ENCODE measurements at places on chromosomes 5 and 9.

DNA sequence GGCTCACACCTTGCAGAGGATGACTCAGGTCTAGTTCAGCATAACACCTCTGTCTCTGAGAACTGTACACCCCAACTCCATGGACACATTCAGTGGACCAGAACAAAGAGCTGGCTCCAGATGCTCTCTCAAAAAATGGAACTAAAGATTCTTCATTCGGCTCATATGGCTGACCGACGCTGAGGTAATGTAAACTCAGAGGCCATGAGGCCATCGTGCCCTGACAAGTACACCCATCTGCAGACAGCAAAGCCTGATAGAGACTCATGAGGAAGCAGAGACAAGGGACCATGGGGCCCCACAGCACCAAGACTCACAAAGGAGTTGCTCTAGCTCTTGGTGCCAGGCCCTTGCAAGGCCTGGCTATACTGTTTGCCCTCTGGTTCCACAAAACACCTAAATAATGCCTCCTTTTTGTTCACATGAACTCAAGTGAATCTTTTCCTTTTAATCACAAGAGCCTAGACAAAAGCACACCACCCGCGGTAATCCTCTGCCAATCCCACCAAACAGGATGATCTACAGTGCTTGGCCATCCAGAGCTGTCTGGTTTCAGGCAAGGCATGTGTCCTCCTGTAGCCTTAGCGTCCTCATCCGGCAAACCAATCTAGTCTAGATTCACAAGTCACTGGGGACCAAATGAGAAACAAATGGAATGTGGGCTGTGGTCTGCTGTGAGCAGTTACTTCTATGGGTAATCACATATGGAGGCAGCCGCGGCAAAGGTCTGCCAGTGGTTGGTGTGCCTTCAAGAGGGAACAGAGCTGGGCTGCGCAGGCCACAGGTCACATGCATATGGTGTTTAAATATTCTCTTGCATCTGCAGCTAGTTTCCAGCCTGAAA lies 22.7 kb downstream of the MED27 start:
- DNase-seq = no peak

- no peak for DNase-seq
Measured at GRCh38 chr5:122262103-122262502, 49.9 kb upstream of the SNCAIP start.

DNA sequence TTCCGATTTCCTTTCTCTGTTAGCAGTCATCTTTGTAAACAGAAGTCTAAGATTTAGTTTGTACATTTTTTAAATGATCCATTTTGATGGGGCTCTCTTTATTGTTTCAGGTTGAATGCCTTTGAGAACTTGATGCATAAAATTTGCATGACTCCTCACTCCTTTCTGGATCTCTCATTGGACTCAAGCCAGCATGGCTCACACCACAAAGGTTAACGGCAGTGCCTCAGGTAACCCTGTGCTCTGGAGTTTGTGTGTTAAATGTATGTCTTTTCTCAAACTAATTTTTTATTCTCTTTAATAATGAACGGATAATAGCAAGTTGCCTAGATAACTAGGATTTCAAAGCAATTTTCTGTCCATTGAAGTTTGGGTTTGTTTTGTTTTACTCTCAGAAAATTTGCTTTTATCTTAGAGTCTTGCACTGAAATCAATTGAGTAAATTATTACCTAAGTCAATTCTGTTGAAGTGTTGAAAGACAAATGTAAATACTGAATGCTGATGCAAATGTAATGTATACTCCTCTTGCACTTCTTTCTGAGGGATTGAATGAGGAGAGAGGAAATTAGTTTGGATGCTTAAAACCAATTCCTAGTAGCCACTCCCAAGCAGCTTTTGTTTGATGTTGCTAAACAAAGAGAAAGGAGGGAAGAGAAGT lies 164.6 kb upstream of the DMRT1 start:
- no peak for DNase-seq

DNA sequence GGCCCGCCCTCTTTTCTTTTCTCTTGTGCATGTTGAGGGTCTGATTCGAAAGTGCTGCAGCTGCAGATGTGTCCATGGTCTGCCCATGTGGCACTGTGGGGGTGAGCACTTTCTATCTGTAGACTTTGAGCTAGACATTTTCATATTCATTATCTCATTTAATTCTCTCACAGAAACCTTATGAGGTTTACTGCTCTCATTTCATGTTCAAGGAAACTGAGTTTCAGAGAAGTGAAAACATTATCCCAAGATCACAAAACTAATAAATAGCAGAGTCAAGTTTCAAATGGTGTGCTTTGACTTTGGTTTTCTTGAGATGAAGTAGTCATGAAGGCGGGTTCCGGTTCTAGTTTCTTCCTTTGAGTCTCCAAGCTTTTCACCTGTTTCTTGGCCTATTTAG lies 536.5 kb upstream of the ZNF462 start:
- DNase-seq = no peak

DNA sequence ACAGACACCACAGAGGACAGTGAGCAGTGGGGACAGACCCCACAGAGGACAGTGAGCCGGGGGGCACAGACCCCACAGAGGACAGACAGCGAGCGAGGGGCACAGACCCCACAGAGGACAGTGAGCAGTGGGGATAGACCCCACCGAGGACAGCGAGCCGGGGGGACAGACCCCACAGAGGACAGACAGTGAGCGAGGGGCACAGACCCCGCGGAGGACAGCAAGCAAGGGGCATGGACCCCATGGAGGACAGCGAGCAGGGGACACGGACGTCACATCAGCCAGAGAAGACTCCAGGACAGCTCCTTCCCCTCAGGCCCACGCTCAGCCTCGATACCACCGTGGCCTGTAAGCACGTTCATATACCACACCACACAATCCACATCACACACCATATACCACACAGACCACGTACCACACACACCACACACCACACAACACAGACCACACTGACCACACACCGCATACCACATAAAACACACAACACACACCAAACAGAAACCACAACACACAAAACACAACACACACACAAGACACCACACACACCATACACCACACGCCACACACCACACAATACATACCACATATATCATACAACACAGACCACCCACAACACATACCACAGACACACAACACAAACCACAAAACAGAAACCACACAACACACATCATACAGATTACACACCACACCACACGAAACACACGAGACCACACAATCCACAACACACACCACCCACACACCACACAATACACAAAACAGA lies 5.2 kb upstream of the ZDHHC11 start:
- DNase-seq = no peak

GRCh38 chr5:129063483-129064113 lies 31.0 kb upstream of the ISOC1 start:
- DNase-seq = no peak

GRCh38 chr5:140298183-140298601 lies 4.7 kb downstream of the PFDN1 start:
- no peak for DNase-seq

GRCh38 chr5:153624451-153624765 lies 133.9 kb downstream of the GRIA1 start:
- DNase-seq = no peak

GRCh38 chr5:52007230-52007858 lies 624.1 kb downstream of the ISL1 start:
- DNase-seq = peak; percentile 66

GRCh38 chr5:170302653-170303501 lies 5.3 kb upstream of the LCP2 start:
- DNase-seq = no peak

DNA sequence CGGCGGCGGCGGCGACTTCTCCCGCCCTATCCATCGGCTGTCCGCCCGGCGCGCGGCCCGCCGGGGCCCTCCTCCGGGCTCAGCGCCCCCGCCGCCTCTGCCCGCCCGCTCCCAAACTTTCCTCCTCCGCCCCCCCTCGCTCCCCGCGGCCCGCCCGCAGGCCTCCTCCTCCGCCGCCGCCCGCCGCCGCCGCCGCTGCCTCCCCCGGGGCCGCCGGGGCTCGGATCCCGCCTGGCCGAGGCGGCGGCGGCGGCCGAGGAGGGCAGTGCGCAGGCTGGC lies 460 bp upstream of the PBX3 start:
- DNase-seq = no peak

- no peak for DNase-seq
Measured at GRCh38 chr9:96523374-96523773, 73.4 kb downstream of the HABP4 start.

DNA sequence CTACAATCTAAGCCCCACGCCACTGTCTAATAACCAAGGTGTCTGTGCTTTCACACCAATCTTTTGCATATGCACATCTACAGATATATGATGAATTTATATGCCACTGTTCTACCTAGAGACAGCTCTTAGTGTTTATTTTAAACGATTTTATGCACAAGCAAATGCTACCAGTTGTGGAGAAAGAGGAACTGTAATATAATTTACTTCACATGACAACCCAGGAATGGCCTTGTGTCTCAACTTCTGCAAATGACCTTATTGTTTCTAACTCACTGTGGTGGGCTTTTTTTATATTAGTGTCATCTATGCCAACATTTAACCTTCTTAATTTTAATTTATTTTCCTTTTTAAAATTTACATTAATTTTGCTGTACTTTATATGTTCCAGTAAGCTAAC lies 531.1 kb upstream of the TLE4 start:
- DNase-seq = no peak

- DNase-seq = no peak
Measured at GRCh38 chr5:59745415-59745863, 148.1 kb downstream of the PDE4D start.

DNA sequence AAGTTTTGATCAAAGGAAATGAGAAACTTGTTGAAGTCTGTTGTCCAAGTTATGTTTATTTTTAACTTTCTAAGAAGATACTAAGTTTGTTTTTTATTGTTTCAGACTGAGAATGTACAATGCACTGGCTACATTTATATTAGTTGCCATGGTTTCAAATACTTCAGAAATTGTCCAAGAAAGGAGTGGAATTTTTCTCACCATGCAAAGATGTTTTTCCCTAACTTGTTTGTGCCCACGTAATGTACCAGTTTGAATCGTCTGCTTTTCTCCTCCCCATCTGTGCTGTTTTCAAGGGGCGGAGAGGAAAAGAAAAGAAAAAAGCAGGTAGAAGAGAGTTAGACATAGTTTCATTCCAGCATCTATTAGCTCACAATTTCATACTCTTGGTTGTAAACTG lies 407.0 kb downstream of the KCTD16 start:
- no peak for DNase-seq

DNA sequence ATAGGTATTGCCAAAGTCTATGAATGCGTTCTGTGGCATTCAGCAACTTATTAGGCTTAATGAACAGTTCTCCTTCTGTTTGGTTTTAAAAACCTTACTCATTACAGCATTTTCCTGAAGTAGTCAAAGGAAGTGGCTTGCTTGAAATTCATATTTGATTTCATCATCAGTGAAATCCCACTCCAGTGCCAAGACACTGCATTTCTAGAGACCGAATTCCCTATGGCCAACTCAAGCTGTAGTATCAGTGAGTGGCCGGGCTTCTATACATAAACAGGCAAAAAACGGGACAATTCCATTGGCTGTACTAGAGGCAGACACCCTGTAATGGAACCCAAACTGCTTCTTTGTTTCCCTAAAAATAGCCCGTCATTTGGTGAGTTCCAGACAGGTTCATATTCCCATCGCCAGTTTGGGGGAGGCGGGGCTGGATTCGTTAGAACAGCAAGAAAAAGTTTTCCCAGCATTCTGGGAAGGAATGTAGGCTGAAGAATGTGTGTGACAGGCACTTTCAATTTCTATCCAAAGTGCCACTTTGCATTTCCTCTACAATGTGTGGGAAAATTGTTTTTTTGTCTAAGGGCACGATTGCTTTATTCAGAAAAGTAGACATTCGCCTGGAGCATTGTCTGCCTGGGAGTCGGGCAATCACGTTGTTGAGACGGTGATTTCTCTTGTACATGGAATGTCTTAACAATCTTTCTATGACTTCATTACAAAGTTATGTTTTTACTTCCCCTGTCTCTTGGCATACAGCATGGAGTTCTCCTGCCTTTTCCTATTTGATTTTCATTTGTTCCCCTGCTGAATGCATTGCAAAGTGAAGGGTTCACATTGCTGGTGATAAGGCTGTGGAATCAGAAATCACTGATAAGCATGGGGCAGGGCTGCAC lies 141.8 kb upstream of the MAST4 start:
- DNase-seq = no peak

GRCh38 chr5:115124741-115125140 lies 45.0 kb downstream of the TRIM36 start:
- DNase-seq = no peak

DNA sequence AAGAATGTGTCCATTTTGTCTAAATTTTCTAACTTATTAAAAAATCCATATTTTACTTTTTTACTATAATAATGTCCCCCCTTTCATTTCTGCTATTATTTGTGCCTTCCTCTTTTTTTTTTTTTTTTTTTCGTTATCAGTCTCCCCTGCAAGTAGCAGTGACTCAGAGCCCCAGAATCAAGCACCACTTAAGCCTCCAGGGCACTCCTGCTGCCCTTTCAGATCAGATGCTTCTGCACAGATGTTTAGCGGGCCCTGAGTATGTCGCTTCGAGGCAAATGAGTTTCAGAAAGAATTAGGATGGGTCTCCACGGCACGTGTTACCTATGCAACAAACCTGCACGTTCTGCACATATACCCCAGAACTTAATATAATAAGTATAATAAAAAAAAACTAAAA lies 11.7 kb downstream of the MED7 start:
- DNase-seq = no peak

DNA sequence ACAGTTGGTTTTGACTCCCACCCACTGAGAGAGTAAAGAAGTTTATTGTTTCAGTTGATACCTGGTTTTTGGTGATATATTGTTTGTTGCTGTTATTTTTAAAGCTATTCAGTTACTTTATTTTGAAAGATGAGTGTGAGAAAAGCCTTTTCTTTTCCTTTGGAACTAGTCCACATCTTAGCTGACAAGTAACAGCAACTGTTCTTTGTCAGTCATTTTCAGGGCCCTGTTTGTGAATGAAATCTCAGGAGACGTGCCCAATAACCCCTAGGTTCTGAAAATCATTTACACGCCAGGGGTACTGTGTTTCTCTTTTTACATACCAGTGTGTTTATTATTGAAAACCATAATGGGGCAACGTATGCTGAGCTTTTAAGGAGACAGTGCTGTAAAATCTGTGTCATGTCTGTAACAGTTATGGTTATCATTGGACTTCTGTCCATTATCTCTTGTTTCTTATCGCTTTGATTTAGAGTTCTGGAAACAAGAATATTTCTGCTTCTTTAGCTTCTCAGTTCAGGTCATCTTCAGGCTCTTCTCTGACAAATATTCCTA lies 75.0 kb downstream of the LIX1 start:
- DNase-seq = no peak

DNA sequence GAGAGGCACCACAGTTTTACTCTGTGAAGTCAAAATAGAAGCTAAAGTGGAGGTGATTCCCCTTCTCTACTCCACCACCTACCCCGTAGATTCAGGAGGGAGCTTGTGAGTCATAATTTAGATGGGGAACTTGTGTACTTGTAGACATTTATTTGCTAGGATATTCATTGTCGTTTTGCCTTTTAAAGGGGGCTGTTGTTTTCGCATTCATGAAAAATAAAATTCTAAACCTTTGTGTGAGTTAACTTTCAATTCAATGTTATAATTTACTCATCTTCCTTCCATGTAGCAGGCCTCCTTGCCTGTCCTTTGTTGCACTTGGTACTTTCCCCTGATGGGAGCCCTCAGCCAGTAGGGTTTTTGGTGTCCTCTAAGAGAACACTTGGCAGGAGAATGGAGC lies 22.0 kb downstream of the SECISBP2 start:
- no peak for DNase-seq

- no peak for DNase-seq
Measured at GRCh38 chr9:131839281-131840084, 99.6 kb upstream of the RAPGEF1 start.

Data from NCI-H1417 treated with DMSO at 0.1 percent for 48 hours (cell line).